ENCODE measurements at places on chromosomes 2 and 18. TPM values are rescaled to one million over a fixed set of nuclear protein-coding genes. Genes with fewer than 3 reads are reported as not detected.
A peak's percentile ranks its signal among the peaks of the same experiment; 100 is the strongest.

Gene COL4A4
- not detected for polyA plus RNA-seq

Gene RNF125
- 0.73 TPM for polyA plus RNA-seq

Gene FAM124B
- 119 TPM for polyA plus RNA-seq

Gene RTKN
- polyA plus RNA-seq, result 20.7 TPM

Gene SP140
- not detected for polyA plus RNA-seq

GRCh38 chr2:73897934-73898333, 5.1 kb downstream of the ACTG2 start:
- DNase-seq, result no peak

DNA sequence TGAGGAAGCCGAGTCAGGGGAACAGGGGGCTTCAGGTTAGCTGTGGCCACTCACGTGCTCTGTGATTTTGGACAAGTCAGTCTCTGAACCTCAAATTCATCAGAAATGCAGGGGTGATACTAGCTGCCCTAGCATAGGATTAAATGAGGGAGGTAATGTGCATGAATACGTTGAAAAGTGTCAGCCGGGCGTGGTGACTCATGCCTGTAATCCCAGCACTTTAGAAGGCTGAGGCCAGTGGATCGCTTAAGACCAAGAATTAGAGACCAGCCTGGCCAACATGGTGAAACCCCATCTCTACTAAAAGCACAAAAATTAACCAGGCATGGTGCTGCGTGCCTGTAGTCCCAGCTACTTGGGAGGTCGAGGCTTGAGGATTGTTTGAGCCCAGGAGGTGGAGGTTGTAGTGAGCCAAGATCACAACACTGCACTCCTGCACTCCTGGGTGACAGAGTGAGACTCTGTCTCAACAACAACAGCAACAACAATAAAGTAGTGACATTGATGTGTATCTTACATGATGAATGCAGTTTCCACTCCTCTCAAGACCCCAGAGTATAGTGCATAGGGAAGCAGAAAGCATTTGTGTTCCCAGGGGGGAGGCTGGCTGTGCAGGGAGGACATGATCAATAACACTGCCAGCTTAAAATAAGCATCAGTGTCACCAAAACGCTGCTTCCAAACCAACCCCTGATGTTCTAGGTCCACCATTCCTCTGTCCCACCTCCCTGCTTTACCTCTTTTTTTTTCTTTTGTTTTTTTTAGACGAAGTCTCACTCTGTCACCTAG, 68.8 kb downstream of the HNRNPLL start:
- DNase-seq, result no peak

DNA sequence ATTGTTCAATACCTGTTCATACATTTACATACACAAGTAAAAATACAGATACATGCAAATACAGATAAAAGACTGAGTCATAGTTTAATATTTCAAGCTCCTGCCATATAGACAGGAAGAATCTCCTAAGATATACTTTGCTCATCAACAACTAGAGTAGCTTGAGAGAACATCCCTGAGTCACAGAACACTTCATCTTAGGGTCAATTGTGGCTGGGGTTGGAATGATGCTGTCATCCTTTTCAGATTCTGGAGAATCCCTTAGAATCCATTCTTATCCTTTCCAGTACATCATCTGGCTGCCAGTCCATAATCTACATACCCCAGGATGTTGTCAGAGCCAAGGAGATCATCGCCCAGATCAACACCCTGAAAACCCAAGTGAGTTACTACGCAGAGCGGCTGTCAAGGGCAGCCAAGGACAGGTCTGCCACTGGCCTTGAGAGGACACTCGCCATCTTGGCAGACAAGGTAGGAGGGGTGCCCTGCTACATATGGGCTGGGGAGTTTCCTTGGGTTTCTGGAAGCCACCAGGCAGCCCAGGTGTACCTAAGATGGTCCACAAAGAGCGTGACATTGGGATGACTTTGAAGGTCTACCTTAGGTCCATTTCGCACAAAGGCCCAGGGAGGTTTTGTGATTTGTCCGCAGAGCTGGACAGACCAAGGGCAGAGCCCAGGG, 55.7 kb downstream of the COA5 start:
- no peak for DNase-seq

DNA sequence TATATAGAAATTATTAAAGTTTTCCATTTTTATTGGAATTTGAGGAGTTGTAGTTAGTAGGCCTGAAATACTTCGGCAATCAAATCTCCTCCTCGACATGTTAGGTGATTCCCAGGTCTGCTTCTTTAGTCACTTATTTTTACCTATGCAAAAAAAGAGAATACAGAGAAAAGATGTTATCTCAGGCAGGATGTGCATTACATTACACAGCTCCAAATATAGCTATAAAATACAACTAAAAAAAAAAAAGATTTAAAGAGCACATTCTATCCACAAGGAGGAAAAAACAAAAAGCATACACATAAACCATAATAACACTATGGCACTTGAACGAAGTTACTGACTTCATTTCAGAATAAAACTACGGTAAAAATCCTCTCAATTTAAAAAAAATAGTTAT, 8.1 kb downstream of the STK17B start:
- no peak for DNase-seq

DNA sequence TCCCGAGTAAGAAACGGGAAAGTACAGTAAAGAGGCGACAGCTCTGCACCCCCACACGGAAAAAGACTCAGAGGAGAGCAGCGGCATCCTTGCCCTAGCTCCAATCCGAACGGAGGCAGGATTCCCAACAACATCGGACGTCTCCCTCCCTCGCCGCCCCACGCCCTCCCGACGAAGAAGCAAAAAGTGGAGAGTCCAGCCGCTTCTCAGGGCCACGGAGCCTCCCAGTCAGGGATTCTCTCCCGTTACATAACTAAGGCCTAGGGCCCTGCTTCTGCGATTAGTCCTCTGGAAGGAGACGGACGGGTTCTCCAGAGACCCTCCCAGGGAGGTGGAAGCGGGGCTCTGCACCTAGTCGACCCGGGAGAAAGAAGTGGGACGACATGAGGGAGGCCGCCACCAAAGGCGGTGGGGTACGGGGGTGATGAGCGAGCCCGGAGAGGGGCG, 587 bp downstream of the SUMO1 start:
- DNase-seq, result peak; percentile 70

- no peak for DNase-seq
Measured at GRCh38 chr2:209086761-209087160, 337.1 kb upstream of the MAP2 start.

- DNase-seq, result no peak
Measured at GRCh38 chr2:54240515-54241469, 15.2 kb downstream of the TSPYL6 start.

DNA sequence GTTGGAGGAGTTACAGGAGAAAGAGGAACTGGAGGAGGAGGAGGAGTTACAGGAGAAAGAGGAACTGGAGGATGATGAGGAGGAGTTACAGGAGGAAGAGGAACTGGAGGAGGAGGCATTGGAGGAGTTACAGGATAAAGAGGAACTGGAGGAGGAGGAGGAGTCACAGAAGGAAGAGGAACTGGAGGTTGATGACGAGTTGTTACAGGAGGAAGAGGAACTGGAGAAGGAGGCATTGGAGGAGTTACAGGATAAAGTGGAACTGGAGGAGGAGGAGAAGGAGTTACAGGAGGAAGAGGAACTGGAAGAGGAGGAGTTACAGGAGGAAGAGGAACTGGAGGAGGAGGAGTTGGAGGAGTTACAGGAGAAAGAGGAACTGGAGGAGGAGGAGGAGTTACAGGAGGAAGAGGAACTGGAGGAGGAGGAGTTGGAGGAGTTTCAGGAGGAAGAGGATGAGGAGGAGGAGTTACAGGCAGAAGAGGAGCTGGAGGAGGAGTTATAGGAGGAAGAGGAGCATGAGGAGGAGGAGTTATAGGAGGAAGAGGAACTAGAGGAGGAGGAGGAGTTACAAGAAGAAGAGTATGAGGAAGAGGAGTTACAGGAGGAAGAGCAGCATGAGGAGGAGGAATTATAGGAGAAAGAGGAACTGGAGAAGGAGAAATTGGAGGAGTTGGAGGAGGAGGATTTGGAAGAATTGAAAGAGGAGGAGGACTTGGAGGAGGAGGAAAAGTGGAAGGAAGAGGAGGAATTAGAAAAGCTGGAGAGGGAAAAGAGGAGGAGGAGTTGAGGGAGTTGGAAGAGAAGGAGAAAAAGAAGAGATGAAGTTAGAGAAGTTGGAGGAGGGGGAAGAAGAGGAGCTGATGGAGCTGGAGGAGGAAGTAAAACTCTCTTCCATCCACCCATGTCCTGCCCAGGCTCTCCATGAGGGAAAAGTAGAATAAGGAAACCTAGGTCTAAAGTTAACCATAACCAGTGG, 37.2 kb downstream of the CLASP1 start:
- DNase-seq, result no peak

DNA sequence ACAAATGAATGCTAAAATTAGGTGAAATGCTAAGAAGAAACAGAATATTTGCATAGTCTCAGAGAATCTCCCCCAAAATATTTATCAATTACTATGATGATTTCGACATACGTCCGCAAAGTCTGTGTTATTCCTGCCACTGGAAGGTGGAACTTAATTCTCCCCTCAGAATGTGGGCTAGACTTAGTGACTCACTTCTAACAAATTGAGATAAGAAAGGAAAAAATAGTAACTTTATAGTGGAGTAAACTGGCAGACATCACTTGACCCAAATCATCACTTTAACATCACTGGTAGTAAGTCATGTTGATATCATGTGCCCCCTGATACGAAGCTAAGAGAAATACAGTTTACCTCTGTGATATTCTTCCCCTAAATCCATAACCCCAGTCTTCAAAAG, 23.5 kb downstream of the HADHB start:
- no peak for DNase-seq

DNA sequence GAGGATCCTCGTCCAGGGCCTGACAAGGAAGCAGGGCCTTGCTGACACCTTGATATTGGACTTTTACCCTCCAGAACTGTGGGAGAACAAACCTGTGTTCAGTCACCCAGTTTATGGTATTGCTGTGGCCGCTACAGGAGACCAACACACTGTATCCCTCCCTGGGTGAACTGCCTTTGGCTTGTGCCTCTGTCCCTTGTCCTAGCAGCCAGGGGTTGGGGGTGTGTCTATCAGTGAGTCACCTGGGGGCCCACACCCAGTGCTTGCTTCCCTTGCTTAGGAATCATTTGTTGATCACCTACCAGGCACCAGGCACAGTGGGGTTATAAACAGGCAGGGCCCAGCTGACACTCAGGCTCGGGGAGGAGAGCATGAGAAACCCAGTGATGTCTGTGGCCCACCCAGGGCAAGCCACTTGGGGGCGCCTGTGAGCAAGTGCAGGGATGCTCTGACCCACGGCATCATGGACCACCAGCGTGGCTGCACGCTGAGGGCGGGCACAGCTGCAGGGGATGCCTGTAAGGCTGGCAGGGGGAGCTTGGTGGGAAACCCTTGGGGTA, 17.1 kb downstream of the TMEM185B start:
- DNase-seq, result no peak

GRCh38 chr2:209441541-209441940, 17.7 kb downstream of the MAP2 start:
- peak; percentile 12 for DNase-seq

DNA sequence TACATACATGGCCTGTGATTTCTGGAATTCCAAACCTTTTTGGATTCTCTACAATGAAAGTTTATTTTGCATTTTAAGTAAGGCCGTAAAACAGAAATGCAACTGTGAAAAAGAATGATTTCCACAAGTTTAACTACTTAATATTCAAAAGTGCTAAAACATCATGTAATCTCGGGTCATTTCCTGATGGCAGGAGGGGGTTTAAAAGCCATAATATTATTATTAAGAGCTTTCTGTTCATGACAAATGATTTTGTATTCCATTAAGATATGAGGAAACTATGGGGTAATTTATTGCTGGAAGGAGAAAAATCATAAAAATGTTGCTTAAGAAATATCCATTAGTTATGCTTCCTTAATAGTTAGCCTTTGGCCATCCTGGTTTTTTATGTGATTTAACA, 65.7 kb downstream of the COL4A3 start:
- no peak for DNase-seq

DNA sequence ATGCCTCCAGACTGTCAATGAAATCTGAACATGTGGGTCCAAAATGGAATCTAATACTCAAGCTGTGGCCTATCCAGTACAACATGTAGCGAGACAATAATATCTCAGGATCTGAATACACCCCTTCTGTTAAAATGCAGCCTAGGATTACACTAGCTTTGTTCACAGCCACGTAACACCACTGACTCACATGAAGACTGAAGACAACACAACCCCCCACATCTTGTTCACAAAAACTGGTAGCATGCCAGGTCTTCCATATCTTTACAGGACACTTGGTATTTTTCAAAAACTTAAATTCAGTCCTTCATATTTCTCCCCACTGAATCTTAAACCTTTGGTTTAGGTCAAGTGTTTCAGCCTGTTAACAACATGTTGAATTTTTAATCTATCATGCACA, 84.2 kb downstream of the SLC8A1 start:
- DNase-seq, result no peak

- DNase-seq, result no peak
Measured at GRCh38 chr2:44397447-44398175, 35.9 kb downstream of the CAMKMT start.

DNA sequence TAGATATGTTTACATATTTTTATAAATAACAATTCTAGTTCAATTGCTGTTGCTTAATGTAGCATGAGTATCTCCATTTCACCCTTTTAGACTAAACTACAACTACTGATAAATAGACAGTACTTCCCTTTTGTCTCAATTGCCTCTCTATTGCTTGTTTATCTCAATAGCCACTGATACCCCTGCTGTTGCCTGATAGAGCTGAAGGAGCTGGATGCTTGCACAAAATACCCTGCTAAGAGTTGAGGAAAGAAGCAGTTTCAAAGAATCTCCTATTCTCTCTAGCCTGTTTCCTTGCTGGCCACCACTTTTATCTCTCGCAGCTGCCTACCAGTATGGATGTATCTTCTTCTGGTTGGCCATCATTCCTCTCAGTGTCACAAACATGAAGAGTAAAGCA, 16.9 kb upstream of the ZNF804A start:
- no peak for DNase-seq

DNA sequence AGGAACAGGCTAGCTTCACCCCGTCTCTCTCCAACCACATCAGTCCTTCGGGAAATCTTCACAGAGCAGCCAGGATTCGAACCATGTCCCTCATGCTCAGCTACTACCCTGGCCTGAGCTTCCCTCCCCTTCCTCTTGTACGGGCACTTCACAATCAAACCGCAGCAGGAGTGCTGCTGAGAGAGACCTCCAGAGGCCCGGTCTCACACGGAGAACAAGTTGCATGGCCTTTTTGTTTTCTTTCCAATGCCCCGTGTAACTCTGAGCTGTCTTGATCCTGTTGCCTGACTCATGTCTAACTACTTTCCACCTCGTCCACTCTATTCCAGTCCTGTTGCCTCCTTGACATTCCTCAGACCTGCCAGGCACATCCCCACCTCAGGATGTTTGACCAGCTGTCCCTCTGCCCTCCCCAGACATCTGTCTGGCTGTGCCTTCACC, 25.4 kb downstream of the FBLN7 start:
- DNase-seq, result no peak

DNA sequence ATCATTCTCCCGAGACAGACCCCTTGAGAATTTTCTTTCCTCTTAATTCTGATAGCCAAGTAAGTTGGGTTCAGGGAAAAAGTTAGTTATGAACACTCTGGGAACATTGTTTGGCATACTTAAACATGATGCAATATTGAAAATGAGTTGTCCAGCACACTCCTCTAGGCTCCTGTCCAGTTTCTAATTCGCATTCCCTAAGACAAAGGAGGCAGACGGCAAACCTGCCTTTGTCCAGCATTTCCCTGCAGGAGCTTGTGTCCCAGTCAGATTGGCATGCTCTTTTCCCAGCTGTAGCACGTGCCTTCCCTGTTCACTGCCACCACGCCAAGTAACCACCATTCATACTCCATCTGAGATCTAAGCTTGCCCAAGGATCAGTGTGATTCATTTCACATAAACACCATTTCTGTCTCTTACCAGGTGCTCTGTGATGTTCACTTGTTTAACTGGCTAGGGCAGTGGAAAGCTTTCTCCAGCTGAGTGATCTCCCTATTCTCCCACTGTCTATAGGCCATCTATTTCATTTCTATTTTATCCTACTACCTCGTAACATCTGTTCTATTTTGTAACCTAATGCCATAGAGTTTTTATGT, 150.0 kb upstream of the EPB41L3 start:
- no peak for DNase-seq
